ENCODE measurements at places on chromosomes 11 and 22. TPM values are rescaled to one million over a fixed set of nuclear protein-coding genes. Genes with fewer than 3 reads are reported as not detected.

DNA sequence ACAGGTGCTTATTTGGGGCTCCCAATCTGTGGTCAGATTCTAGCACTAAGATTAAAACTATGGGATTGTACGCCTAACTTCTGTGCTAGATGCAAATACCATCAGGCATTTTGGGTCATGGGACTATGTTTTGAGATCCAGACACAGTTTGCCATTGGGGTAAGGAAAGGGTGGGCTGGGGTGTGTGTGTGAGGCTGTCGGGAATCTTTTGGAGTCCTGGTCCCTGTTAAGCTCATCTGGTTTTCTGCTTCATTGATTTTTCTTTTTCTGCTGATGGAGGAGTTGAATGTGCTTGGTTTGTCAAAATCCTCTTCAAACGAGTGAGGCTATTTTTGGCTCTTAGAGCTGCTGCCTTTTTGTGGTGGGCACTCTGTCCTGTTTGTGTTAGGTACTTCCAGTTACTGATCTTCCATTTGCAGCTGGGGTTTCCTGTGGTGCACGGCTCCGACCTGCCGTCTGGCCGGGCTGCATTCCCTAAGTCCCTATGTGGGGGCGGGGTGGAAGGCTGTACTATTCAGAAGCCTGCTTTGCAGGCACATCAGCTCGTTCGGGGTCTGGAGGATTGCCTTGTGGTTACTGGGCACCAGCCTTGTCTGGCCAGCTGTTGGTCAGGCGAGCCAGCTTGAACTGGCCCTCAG is 2.9 kb downstream of the BCR start:
- DNase-seq = no peak

DNA sequence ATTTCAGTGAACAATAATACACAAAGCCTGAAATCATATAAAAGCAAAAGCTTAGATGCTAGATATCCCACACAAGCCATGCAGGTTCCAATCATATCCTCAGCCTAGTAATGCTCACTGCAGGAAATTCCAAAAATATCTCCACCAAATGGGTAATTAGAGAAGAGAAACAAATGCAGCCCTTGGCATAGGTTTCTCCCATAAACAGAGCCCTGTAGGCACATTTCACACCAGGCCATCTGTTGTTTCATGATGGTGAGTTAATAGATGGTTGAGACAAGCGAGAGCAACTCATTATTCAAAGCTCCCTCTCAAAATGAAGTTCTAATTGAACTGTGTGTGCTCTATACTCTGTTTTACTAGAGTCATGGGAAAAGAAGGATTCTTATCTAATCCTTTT is 154.6 kb upstream of the TRPC6 start:
- no peak for DNase-seq

- no peak for DNase-seq
These were observed 46.4 kb downstream of the MORC2 start for GRCh38 chr22:30922151-30922611.

DNA sequence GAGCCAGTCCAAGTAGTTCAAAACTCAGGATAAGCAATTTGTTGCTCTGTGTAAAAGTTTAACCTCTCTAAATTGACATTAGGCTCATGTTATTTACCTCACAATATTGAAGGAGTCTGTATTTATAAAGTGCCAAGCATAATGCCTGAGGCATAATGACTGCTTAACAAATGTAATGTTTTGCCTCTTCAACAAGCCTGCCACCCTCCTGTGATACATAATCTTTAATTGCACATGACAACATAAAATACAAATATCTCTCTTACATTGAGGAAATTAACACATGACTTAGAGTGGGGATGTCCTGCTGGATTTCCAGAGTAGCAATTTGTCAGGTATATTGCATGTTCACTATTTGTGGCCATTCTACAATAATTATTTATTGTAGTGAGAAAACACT is 469.2 kb upstream of the ANO5 start:
- no peak for DNase-seq

- DNase-seq = no peak
These were observed 76.0 kb upstream of the GRK3 start for GRCh38 chr22:25488244-25489020.

DNA sequence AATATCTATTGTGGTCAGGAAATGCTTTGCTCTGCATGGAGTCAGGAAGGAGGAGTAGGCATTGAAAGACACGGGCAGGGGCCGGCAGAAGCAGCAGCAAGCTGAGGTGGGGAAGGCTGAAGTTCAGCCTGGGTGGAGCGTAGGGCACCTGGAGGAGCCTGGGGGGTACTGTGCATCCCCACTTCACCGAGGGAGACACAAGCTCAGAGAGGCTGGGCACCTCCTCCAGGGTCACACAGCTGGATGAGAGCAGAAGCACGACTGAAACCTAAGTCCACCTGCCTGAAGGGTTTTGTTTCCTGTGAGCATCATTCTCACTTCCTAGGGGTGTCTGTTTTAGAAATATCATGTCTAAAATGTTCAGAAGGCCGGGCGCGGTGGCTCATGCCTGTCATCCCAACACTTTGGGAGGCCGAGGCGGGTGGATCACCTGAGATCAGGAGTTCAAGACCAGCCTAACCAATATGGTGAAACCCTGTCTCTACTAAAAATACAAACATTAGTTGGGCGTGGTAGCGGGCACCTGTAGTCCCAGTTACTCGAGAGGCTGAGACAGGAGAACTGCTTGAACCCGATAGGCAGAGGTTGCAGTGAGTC is 138.3 kb downstream of the MPPED1 start:
- no peak for DNase-seq

- DNase-seq = no peak
These were observed 10.8 kb downstream of the LARGE2 start for GRCh38 chr11:45933131-45933831.

- no peak for DNase-seq
These were observed 35.6 kb downstream of the GAS2 start for GRCh38 chr11:22702031-22702430.

DNA sequence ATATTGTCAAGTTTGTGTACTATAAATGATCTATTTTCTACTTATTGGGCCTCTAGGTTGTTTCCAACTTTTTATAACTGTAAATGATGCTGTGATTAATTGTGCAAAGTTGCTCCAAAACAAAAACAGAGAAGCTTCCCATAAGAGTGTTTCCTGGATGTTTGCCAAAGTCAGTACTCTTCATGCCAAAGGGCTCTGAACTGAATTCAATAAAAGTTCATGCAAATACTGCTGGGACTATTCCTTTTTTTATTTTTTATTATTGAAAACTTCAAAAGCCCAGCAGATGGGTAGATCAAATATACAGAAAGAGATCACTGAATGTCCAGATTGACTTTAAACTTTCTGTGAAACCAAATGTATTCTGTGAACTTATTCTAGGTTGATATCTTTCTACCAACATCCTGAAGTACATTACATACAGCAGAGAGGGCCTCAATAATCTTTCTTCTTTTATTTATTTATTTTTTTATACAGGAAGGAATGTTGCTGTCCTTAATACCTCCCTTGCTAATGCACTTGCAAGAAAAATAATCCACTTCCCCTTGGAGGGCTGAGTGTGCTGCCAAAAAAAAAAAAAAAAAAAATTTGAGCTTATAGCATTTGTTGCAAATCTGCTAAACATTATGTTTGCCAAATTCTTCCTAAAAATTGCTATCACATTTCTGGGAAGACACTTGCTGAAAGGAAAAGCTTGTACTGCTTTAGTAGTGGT is 53.0 kb downstream of the CTSC start:
- peak; percentile 43 for DNase-seq

GRCh38 chr11:20621679-20622078 is 22.3 kb downstream of the SLC6A5 start:
- no peak for DNase-seq

- DNase-seq = no peak
These were observed 11.3 kb upstream of the SLC37A4 start for GRCh38 chr11:119041821-119042514.

OLFML1 gene
- 42.4 TPM for polyA plus RNA-seq

WT1 gene
- 211 TPM for polyA plus RNA-seq

JAML gene
- polyA plus RNA-seq = 3.2 TPM

MYO18B gene
- polyA plus RNA-seq = 0.03 TPM

ESAM gene
- polyA plus RNA-seq = 72.2 TPM

ALDH3B2 gene
- 2.4 TPM for polyA plus RNA-seq

APOL5 gene
- not detected for polyA plus RNA-seq
